ENCODE measurements at places on chromosomes 3 and 15.
A peak's percentile ranks its signal among the peaks of the same experiment; 100 is the strongest.

DNA sequence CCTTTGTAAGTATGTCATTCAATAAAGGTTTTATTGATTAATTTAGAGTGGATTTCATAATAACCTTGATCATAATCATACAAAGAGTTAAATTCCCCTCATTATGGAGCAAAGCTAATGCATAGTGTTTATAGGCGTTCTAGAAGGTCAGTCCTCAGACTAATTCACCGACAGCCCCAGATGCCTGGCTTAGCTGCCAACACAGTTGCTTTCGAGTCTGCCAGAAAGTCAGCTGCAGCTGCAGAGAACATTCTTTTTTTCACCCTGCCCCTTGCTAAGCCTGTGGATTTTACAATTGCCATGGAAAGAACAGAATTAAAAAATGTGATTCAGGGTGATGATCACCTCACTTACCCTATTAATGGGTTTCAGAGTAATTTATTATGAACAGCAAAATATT, 21.2 kb downstream of the CADM2 start:
- no peak for DNase-seq

GRCh38 chr3:8450618-8451017, 51.0 kb upstream of the LMCD1 start:
- DNase-seq: no peak

GRCh38 chr3:122793568-122794416, at the start of gene HSPBAP1:
HSPBAP1 (minus strand) TSS chr3:122793831; CDS start chr3:122793680, 151 bp downstream.
- peak; percentile 86 for DNase-seq

DNA sequence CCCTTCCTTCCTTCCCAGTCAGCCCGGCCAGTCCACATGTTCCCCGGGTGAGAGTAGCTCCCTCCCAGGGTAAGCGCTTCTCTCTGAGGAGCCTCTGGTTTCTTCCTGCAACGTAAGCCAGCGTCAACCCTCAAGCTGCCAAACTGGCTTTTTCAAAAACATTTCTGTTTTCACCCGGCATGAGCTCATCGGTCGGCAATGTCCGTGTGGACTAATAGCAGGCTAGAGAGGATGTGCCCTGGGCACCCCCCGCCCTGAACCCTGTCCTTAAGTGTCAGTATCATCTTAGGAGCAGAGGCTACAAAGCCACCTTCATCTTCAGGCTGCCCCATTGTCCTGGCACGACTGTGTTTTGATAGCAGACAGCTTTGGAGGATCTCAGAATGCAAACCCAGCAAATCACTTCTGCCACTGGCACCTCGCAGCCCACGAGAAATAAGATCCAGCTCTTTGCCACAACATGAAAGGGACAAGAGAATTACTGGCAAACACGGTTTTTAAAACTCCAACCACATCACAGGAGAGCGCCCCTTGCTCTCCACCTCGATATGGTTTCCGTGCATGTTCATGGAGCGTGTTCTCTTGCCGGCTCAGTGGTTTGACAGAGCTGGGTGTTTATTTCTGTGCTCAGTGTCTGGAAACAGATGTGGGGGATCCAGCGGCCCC, 9.9 kb downstream of the ALDH1A3 start:
- DNase-seq: no peak

DNA sequence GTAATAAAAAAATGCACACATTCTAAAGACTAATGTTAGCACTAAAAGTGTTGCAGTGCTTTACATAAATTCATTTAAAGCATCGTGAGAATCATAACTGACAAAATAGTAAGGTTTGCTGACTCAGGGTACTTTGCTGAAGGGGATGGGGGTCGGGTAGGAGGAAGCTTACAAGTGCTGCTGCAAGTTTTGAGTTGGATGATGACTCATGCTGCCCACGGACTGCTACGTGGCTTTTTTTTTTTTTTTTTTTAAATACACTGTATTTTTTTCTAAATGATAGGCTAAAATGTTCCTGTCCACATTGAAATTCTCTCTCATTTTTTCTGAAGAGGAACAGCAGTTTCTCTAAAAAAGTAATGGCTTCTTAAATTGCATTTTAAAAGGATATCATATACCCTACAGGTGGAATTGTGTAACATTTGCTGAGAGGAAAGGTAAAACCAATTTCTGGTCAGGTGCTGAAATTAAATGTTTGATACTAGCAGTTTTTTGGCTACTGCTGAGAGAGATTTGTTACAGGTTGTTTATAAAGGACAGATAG, 2.2 kb downstream of the MAPK6 start:
- DNase-seq: peak; percentile 67

- no peak for DNase-seq
These were observed 13.7 kb downstream of the ACSBG1 start for GRCh38 chr15:78220713-78221112.

- no peak for DNase-seq
These were observed 36.6 kb downstream of the ATP11B start for GRCh38 chr3:182829761-182830405.

DNA sequence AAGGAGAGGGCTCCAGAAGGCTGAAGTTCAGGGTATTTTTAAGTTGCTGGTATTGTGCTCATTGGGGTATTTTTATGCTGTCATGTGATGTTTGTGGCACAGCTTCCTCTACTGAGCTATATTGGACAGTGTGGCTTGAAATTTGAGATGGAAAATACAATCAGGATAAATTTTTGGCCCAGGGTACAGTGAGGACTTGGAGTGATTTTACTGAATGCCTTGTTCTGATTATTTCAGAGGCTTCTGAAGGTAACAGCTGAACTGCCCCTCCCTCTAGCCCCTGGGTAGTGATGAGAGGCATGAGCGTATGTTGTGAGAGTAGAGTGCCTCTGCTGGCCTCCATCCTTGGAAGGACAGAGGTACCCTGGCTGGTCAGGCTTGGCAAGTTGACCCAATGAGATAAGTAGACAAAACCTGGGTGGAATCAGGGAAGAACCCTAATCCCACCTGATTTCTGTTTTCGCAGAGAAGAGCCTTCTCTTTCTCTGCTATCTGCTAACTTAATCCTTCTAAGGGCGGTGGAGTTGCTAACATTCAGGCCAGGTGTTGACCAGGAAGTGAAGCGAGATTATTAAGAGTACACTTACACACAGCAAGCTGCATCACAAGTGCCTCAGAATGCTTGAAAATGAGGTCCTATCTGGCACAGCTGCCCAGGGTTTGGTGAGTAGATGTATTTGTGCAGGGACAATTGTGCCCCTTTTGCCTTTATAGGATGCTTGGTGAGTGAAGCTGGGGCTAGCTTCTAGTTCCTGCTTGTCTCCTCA, 98.1 kb upstream of the CLSTN2 start:
- DNase-seq: no peak

- no peak for DNase-seq
These were observed 81.3 kb upstream of the RGMA start for GRCh38 chr15:93170329-93170728.

DNA sequence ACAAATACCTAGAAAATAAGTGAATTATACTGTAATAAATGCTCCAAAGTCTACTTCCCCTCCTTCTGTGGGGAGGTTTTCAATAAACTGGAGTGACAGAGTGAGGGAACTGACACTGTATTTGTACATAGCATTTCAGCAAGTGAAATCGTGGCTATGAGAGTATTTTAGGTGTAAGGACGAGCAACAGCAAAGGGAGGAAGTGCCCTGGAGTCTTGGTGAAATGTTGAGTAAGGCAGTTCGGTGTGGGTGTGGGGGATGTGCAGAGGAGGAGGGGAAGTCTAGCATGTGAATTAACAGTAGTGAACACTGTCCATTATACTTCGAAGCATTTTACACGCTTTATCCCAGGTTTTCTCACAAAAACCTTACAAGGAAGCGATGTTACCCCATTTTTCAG, 18.1 kb upstream of the P2RY13 start:
- DNase-seq: no peak

GRCh38 chr3:141746962-141747361, 8.9 kb downstream of the RNF7 start:
- no peak for DNase-seq

- no peak for DNase-seq
These were observed 65.3 kb downstream of the MEIS2 start for GRCh38 chr15:37034835-37035748.

- no peak for DNase-seq
These were observed 6.3 kb upstream of the MTHFS start for GRCh38 chr15:79903144-79903543.

DNA sequence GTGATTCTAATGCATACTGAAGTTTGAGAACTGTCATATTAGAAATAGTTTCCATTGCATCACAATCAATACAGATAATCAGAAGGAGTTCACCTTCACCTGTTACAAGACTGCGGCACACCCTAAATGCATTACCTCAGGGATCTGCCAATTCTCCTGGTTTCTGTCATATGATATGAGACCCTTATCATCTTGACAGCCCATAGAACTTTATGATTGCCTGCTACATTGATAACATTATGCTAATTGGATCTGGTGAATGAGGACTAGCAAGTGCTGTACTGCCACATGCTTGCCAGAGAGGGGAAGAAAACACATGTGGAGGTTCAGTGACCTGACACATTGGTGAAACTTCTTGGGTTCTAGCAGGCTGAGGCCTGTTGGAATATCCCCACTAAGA, 41.4 kb downstream of the FAH start:
- DNase-seq: no peak

DNA sequence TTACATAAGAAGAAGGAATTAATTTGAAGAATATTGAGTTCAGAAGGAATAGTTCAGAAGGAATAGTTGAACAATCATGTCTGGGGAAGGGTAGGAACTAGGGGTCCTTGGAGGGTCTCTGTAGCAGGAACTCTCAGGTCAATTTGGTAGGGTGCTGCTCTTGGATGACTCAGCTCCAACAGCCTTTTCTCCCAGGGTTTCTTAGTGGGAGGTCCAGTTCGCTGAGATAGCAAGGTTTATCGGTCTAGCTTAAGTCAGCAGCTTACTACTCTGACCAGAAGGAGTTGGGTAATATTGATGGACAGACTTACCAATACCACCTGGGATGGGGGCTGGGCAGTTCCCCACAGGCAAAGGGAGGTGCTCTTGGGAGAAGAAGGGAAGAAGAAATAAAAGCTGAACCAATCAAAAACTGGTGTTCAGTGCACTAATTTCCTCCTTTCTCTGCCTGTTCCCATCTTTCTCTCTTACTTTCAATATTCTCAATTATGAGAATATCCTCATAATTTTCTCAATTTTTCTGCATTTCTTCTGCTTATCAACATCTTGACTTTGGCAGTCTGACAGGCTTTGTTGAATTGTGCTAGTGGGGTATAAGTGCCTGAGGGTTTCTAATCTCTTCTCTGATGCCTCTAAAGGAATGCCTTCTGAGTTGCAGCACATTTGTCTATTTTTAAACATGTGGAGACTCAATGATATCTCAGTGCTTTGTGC, 14.4 kb upstream of the MITF start:
- DNase-seq: no peak

DNA sequence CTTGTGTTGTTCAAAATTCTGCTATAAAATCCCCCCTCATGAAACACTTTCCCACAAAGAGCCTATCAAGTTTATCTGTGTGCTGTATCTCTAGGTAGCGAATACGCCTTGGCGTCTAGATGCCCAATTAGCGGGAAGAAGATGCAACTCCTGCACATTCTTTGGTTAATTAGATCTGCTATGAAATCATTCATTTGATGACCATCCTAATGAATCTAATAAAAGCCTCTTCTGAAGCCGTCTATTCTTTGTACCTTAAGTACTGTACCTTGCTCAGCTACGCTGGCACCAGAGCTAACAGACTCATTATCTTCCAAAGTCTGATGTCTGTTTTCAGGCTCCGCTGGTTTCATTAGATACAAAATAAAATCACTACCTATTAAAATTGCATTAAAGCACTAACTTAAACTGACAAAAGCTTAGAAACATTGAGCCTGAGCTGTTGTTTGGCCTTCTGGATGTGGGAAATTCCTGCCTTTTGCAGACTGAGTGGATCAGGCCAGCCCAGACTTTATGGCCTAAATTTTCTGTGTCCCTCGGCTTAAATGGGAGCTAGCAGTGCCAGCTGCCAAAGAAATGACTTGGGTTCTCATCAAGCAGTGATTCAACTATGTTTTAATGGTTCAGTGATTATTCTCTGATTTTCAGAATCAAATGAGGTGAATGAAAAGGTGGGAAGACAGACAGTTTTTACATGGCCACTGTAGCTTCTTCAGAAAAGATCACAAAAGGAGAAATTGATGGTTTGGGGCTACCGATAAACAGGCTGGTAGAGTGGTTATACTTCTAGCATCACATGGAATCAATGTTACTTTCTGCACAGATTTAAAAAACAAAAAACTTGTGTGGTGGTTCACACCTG, 28.4 kb upstream of the CHST2 start:
- no peak for DNase-seq

DNA sequence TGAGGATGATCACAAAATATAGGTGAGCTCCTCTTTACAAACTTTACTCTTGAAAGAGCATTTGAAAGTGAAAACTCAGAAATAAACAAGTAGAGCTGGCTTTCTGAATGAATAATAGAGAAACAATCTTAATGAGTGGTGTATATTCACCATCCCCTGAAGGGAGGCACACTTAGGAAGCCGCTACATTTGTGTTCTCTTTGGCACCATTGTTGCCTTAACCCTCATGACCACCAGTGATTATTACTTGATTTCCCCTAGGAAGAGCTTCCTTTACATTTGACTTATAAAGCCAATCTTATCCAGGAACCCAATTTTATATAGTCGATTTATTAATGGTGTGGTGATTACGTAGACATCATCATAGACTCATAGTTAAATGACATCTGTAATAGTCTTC, 883.9 kb downstream of the TBL1XR1 start:
- DNase-seq: no peak

DNA sequence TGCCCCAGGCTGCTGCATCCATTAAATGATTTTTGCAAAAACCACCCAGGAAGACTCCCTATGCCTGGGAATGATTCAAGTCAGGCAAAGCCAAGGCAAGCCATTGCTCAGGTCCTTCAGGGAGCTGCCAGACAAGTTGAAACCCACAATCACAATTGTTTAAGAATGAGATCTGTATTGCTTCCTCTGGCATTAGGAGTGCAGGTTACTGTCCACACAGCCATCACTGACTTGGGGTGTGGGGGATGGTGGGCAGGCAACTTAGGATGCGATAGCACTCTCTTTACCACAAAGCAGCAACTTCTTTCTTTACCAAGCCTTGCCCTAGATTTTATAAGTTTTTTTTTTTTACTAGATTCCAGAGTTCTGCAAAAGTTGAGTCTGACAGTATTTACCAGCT, 15.0 kb upstream of the IL20RB start:
- no peak for DNase-seq

GRCh38 chr3:120436523-120437050, 14.2 kb downstream of the FSTL1 start:
- no peak for DNase-seq

- no peak for DNase-seq
These were observed 53.2 kb upstream of the HEG1 start for GRCh38 chr3:125108833-125109535.

- no peak for DNase-seq
These were observed 29.1 kb upstream of the LXN start for GRCh38 chr3:158701420-158702065.

GRCh38 chr3:3499987-3500386, 299.2 kb upstream of the LRRN1 start:
- DNase-seq: no peak

DNA sequence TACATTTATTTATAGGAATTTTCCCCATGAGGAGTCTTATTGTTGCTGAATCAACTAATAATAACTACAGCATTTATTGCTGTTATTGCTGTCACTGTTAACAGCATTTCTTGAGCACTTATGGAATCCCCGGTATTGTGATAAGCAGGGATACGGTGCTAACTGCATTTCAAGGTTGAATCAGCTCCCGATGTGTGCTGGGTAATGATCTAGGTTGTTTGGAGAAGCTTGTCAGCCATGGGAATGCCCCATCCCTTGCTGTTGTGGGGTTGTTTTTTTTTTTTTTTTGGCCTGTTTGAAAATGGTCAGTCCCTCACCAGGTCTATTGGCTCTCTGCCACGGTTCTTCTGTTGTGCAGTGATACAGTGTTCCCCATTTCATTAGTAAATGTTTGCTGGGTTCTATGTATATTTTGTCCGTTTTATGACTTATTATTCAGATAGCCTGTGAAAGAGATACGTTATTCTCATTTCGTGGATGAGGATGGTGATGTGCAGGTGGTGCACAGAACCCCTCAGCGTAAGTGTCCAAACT, 48.5 kb downstream of the MED12L start:
- no peak for DNase-seq

Data from stimulated activated CD4-positive, alpha-beta T cell treated with anti-CD3 and anti-CD28 coated beads, Interleukin-12 subunit alpha, Interleukin-12 subunit beta, amount 100 ng/mL, for 48 hours (primary cell).